ENCODE measurements at places on chromosomes 2 and 18. TPM values are rescaled to one million over a fixed set of nuclear protein-coding genes. Genes with fewer than 3 reads are reported as not detected.

LBX2 gene
- 1.1 TPM for total RNA-seq

PKDCC gene
- total RNA-seq = not detected

CETN1 gene
- total RNA-seq = not detected

GRCh38 chr2:147045113-147045512, 799.7 kb upstream of the ACVR2A start:
- H3K4me3 ChIP-seq = no peak overlapping the region
- H3K27ac ChIP-seq = peak overlapping the region; percentile 7
- no peaks in the 10 kb centered on the region for H3K4me1 ChIP-seq
- H3K36me3 ChIP-seq = no peaks in the 10 kb centered on the region
- DNase-seq = peak; percentile 5

GRCh38 chr2:117957616-117958015, 56.3 kb downstream of the CCDC93 start:
- H3K27me3 ChIP-seq = no peaks in the 10 kb centered on the region
- no peak overlapping the region for H3K4me3 ChIP-seq
- DNase-seq = no peak
- no peaks in the 10 kb centered on the region for H3K4me1 ChIP-seq
- H3K27ac ChIP-seq = no peak overlapping the region

GRCh38 chr2:96501471-96501874, 3.7 kb downstream of the NEURL3 start:
- H3K27me3 ChIP-seq = no peaks in the 10 kb centered on the region
- H3K27ac ChIP-seq = peak overlapping the region; percentile 82
- H3K36me3 ChIP-seq = peaks cover 4% of the 10 kb centered on the region

DNA sequence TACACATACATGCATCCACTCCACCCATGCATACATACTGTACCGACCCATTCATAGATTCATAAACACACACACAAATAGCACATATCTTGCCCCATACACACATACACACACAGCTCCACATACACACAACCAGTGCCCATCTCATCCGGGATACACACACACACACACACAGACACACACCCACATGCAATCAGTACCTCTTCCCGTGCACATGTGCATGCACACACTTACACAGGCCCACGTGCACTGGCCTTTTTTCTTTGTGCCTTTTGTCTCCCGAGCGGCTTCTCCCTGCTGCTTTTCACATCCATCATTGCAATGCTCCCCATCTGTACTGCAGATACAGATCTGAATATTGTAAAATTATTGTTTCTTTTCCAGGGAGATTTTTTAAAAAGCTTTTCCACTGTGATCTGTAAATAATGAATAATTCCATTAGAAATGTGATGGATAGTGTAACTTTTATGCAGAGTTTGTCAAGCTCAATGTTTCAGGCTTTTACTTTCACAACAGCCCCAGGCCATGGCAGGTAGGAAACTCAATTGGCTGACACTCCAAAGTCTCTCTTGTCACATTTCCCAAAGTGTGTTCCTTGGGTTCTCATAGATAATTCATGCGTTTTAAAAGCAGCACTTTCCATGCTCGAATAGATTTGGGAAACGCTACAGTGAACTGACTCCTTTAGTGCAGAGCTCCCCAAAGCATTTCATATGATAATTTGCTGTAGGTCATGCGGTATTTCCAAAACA, 393.5 kb downstream of the CTNNA2 start:
- no peak overlapping the region for H3K27ac ChIP-seq
- H3K36me3 ChIP-seq = no peaks in the 10 kb centered on the region
- no peak for DNase-seq
- H3K27me3 ChIP-seq = no peaks in the 10 kb centered on the region
- H3K4me3 ChIP-seq = no peak overlapping the region

DNA sequence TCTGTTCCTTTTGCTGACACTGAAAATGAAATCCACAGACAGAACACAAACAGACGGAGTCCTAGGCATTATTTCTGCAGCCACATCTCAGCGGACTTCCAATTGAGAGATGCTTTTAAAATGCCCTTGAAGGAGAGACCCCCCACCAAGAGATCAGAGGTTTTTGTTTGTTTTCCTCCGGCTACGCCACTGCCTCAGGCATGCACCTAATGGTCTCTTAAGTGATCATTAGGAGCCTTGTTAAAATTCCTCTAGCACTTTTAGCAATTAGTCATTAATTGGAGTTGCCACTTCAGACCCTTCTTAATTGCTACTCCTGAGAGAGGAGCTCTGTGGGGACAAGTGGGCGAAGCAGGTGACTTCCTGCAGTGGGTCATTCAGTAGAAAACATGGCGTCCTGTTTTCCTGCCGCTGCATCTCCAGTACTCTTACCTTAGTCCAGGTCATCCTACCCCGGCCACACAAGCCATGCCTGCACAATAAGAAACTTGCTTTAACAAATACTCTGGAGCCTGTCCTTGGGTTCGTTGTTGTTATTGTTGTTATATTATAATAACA, 257.7 kb upstream of the CHAC2 start:
- H3K27ac ChIP-seq = no peak overlapping the region
- no peaks in the 10 kb centered on the region for H3K4me1 ChIP-seq
- no peaks in the 10 kb centered on the region for H3K27me3 ChIP-seq
- no peak overlapping the region for H3K4me3 ChIP-seq

GRCh38 chr2:20653695-20654534, 3.0 kb upstream of the HS1BP3 start:
- no peak for DNase-seq
- no peaks in the 10 kb centered on the region for H3K36me3 ChIP-seq
- peaks cover 18% of the 10 kb centered on the region for H3K27me3 ChIP-seq
- H3K4me1 ChIP-seq = peaks cover 22% of the 10 kb centered on the region
- H3K4me3 ChIP-seq = no peak overlapping the region

GRCh38 chr2:32417659-32418058, 60.8 kb downstream of the BIRC6 start:
- no peak for DNase-seq
- peaks cover 29% of the 10 kb centered on the region for H3K36me3 ChIP-seq
- H3K4me1 ChIP-seq = peaks cover 23% of the 10 kb centered on the region
- no peaks in the 10 kb centered on the region for H3K27me3 ChIP-seq
- H3K27ac ChIP-seq = no peak overlapping the region

DNA sequence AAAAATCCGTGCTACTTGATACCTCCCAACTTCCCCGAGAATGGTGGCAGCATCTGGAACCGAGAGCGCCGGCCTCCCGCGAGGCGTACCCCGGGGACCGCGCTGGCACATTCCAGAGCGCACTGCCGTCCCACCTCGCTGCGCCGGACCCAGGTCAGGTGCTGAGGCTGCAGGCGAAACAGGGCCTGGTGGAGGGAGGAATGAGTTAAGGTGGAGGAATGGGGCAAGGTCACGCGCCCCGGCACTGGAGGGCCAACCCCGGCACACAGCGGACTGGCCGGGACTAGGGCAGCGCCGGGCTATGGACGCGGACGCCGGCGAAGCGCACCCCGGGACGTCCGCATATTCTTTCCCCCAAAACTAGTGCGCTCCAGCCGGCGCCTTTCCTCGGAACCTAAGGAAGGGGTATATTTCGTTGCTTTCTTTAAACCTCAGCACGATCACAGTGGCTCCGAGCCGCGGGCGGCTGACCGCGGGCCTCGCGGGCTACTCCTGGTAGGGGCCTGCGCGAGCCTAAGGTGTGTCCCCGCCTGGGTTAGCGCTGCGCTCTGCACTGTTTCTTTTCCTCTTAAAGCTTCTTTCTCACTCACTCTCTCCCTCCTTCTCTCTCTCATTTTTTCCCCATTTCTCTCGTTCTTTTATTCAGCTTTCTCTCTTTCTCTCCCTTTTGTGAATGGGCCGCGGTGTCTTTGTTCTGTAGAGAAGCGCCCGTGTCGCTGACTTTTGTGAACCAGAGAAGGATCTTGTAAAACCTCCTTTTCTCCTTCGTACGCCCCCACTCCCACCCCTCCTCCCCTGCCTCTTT, 2.1 kb upstream of the OTX1 start:
- peaks cover 67% of the 10 kb centered on the region for H3K27me3 ChIP-seq
- H3K4me1 ChIP-seq = peaks cover 21% of the 10 kb centered on the region
- peak overlapping the region; percentile 85 for H3K27ac ChIP-seq
- H3K36me3 ChIP-seq = peaks cover 3% of the 10 kb centered on the region
- no peak for DNase-seq

DNA sequence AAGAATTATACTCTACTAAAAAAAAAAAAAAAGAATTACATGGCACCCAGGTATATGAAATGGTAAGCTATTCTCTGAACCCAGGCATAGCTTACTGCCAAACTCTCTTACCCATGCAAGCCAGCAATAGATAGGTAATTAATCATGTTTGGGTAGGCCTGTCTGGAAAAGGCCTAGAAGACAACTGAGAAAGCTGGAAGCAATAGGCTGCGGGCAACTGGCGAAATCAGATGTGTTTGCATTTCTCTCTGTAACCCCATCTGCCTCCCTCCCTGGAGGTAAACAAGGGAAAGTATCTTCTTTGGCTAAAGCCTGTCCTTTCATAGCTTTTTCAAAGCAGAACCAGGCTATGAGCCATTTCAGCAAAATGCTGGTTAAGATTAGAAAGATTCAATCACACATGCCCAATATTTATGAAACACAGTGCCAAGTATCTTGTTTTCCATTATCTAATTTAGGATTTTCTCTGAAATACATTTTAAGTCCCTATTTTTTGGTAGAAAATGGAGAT, 934.8 kb upstream of the DDX18 start:
- no peak overlapping the region for H3K4me3 ChIP-seq
- H3K4me1 ChIP-seq = no peaks in the 10 kb centered on the region
- no peaks in the 10 kb centered on the region for H3K27me3 ChIP-seq
- no peak overlapping the region for H3K27ac ChIP-seq

GRCh38 chr2:66516499-66516898, 81.6 kb downstream of the MEIS1 start:
- H3K4me3 ChIP-seq = no peak overlapping the region
- DNase-seq = no peak

GRCh38 chr2:85812094-85812735, 58.4 kb downstream of the ATOH8 start:
- H3K27me3 ChIP-seq = peaks cover 26% of the 10 kb centered on the region
- no peak for DNase-seq
- H3K4me1 ChIP-seq = peaks cover 8% of the 10 kb centered on the region
- no peak overlapping the region for H3K27ac ChIP-seq
- no peak overlapping the region for H3K4me3 ChIP-seq

- H3K4me3 ChIP-seq = no peak overlapping the region
- H3K27me3 ChIP-seq = peaks cover 6% of the 10 kb centered on the region
- no peaks in the 10 kb centered on the region for H3K4me1 ChIP-seq
- no peak for DNase-seq
- H3K27ac ChIP-seq = no peak overlapping the region
These were observed 249.8 kb downstream of the BCL11A start for GRCh38 chr2:60303680-60304079.

DNA sequence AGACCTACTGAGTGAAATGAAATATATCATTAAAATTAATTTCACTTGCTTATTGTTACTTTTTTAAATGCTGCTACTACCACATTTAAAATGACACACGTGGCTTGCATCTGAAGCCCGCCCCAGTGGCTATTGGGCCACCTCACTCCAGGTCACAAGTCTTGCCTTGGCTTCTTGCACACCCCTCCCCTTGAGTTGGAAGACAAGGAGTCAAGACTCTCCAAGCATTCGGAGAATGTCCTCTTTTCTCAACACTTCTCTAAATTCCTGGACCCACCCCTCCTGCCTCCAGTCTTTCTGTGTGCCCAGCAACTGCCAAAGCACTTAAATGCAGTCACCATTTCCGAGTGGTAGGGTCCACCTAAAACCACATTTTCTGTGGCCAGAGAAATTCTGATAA, 73.4 kb downstream of the ZBTB7C start:
- no peaks in the 10 kb centered on the region for H3K4me1 ChIP-seq
- no peak overlapping the region for H3K4me3 ChIP-seq
- no peaks in the 10 kb centered on the region for H3K36me3 ChIP-seq

Data from activated T-helper 1 cell treated with anti-CD3 and anti-CD28 coated beads, Interleukin-12 subunit alpha, Interleukin-12 subunit beta, Interleukin-2, Interleukin-4 antibody, amounts not matched to agents 30 ng/mL and 10 ng/mL and 1 ng/mL, durations not matched to agents 14 hours and 24 hours and 36 hours (primary cell).